ENCODE measurements at places on chromosomes 6 and 20. TPM values are rescaled to one million over a fixed set of nuclear protein-coding genes. Genes with fewer than 3 reads are reported as not detected.

DNA sequence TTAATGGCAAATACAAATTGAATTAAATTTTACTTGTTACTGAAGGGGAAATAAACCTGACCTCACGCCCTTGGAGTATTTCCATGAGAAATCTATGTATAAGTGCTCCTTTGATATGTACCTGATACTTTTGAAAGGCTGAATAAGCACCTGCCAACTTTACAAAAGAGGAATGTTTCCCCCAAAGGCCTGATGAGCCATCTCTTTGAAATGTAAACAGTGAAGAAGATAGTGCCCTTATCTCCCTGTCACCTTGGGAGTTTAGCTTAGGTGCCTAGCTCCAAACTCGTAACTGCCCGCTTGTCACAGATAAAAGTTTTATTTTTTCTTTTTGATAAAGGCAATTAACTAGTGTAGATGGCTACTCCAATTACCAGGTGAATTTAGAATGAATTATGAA lies 1.1 kb upstream of the ZNF343 start:
- H3K27ac ChIP-seq: no peak overlapping the region
- H3K4me3 ChIP-seq: peak overlapping the region; percentile 75
- H3K36me3 ChIP-seq: no peaks in the 10 kb centered on the region
- H3K27me3 ChIP-seq: peaks cover 4% of the 10 kb centered on the region
- no peak for DNase-seq

DTD1 gene
- 33.0 TPM for total RNA-seq

DNA sequence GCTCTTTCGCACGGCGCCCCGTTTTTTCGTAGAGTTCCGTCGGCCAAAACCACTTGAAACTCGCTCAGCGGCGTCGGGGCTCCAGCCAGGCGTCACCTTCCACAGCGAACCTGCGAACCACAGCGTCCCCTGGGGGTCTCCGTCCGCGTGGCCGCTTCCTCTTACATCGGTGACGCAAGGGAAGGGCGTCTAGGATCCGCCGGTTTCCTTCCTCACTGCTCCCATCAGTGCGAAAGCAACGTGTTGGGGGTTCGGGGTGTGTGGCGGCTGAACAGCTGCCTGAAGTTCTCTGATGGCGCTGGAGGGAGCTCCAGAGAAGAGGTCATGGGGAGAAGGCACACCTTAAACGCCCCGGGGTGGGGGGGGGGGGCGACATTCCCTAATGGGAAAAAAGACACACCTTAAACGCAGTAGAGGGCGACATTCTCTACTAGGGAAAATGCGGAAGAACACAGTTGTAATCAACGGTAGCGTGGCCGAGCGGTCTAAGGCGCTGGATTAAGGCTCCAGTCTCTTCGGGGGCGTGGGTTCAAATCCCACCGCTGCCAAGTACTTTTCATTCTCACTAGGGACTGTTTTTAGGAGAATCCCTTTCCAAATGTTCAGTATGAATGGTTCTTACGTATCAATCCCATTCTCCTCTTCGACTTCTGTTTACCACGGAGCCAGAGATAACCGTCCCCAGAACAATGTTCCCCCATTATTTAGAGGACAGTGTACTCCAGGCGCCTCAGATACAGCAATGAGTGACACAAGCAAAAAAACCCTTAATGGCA lies 16.4 kb downstream of the ZNF311 start:
- no peak overlapping the region for H3K4me3 ChIP-seq
- H3K27me3 ChIP-seq: no peaks in the 10 kb centered on the region
- no peaks in the 10 kb centered on the region for H3K36me3 ChIP-seq
- no peak overlapping the region for H3K27ac ChIP-seq
- no peak for DNase-seq

COL12A1 gene
- total RNA-seq: 24.2 TPM

DNA sequence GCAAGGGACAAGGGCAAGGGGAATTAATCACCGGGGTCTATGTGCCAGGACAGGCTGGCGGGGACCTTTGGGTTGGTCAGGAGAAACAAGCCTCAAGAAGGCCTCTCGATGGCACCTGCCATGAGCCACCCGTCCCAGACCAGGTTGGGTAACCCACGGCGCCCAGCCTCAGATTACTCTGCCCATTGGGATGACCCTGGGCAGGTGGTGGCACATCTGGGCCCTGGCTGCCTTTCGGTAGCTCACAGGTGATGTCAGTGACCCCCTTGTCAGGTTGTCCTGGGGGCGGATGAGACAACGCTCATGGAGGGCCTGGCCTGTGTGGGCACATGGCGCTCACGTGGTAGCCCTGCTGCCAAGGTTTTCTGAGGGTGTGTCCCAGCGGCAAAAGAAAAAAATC lies 152.2 kb downstream of the SYCP2 start:
- H3K4me1 ChIP-seq: no peaks in the 10 kb centered on the region
- no peak overlapping the region for H3K4me3 ChIP-seq
- H3K36me3 ChIP-seq: no peaks in the 10 kb centered on the region
- no peaks in the 10 kb centered on the region for H3K27me3 ChIP-seq
- no peak overlapping the region for H3K27ac ChIP-seq

DNA sequence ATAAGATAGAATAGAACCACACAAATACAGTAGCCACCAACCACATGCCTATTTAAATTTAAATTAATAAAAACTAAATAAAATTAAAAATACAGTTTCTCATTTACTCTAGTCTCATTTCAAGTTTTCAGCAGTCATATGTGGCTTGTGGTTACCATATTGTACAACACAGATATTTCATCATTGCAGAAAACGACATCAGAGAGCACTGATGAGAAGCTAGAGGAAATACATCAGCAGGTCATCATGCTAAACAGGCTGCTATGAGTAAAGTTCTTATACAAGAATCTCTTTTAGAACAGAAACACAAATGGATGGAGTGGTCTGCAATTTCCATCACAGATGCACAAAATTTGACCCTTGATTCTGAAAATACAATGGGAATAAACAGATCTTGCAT lies 36.6 kb downstream of the TBC1D32 start:
- DNase-seq: no peak
- H3K4me1 ChIP-seq: no peaks in the 10 kb centered on the region
- H3K27ac ChIP-seq: no peak overlapping the region
- H3K36me3 ChIP-seq: no peaks in the 10 kb centered on the region
- H3K4me3 ChIP-seq: no peak overlapping the region

ATP6V1G2 gene
- 1.8 TPM for total RNA-seq

DNA sequence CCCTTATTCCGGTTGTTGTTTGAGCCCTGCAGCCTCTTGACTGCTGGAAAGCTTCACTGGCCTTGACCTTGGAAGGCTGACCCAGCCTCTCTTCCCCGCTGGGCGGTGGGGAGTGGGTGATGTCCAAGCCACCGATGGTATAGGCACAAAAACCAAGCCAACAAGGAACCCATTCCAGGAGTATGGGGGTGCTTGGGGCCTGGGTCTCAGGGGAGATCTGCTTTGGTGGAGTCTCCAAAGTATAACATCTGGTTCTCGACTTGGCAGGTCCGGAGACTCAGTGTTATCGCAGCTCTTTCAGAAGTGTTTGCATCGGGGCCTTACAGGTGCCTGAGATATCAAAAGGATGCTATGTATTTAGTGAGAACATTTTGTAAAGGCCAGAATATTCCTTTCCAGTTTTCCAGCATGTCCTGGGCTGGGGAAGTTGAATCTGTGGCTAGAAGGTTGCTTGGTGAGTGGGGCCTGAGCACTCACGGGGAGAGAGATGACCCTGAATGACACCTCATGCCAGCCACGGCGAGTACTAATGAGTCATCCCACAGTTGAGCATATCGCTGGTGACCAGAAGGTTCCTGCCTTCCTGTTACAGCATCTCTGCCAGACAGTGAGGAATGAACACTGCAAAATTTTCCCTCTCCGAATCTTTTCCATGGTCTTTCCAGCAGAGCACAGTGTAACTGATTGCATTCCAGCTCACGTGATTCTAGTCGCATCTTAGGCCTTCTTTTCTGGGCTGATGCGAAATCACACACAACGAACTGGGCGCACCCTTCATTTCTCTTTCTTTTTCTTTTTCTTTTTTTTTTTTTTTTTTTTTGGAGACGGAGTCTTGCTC lies 133.9 kb downstream of the ZDHHC14 start:
- DNase-seq: peak; percentile 74
- H3K27ac ChIP-seq: peak overlapping the region; percentile 72
- no peaks in the 10 kb centered on the region for H3K27me3 ChIP-seq
- no peak overlapping the region for H3K4me3 ChIP-seq
- peaks cover 24% of the 10 kb centered on the region for H3K4me1 ChIP-seq

DNA sequence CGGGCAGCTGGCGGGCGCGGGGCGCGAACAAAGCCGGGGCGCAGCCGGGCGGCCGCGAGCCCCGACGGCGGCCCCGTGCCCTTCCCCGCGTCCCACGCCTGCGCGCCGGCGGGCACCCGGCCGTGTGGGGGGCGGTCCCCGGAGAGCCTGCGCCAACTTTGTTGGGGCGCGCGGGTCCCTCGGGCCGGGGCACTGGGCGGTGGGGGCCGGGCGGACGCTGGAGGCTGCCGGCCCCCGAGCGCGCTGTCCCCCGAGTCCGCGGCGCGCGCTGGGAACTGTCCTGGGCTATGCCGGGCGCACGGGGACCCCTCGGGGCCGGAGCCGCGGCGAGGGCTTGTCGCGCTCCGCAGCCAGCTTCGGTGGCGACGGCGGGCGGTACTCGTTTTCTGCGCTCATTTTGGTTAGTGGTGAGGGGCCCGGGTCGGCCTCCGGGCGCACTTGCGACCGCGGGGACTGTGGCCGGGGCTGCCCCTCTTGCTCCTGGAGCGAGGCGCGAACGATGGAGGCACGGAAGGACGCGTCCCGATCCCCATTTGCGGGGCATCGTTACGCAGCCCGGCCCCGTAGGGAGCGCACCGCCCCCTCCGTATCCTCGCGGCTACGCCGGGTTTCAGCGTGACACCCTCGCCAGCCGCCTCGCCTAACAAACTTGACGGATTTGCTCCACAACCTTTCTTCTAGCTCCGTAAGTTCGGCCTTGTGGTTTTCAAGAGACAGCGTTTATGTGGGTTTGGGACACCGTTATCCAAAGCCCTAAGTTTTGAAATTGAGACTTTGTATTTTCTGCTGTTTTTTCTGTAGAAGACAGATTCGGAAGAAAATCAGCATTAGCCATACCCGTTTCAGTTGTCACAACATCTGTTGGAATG lies 622 bp downstream of the SS18L1 start:
- no peaks in the 10 kb centered on the region for H3K27me3 ChIP-seq
- peaks cover 14% of the 10 kb centered on the region for H3K36me3 ChIP-seq
- peaks cover 45% of the 10 kb centered on the region for H3K4me1 ChIP-seq

GRCh38 chr6:149423964-149424440 lies 23.9 kb downstream of the SUMO4 start:
- DNase-seq: no peak
- peaks cover 3% of the 10 kb centered on the region for H3K4me1 ChIP-seq
- no peak overlapping the region for H3K4me3 ChIP-seq
- H3K36me3 ChIP-seq: no peaks in the 10 kb centered on the region

All from gastrocnemius medialis (tissue), 4 donors.